Retinal pigment epithelial cell (primary cell): ENCODE measurements at places on chromosomes 7 and 10.

DNA sequence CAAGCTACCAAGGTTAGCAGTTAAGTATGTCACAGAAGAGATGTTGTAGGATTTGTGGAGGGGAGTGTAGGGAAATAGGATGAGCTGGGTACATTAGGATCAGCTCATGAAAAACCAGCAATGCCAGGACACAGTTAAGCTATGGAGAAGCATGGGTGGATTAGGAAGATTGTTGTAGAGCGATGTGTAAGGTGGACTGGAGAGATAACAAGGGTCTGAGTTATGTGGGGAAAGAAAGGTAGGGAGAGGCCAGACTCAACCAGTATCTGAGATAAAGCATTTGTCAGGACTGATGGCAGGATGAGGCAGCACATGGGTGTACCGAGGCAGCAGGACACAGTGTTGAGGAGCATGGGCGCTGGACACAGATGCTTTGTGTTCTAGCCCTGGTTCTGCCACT lies 85.4 kb upstream of the PRR15 start:
- DNase-seq, result no peak

DNA sequence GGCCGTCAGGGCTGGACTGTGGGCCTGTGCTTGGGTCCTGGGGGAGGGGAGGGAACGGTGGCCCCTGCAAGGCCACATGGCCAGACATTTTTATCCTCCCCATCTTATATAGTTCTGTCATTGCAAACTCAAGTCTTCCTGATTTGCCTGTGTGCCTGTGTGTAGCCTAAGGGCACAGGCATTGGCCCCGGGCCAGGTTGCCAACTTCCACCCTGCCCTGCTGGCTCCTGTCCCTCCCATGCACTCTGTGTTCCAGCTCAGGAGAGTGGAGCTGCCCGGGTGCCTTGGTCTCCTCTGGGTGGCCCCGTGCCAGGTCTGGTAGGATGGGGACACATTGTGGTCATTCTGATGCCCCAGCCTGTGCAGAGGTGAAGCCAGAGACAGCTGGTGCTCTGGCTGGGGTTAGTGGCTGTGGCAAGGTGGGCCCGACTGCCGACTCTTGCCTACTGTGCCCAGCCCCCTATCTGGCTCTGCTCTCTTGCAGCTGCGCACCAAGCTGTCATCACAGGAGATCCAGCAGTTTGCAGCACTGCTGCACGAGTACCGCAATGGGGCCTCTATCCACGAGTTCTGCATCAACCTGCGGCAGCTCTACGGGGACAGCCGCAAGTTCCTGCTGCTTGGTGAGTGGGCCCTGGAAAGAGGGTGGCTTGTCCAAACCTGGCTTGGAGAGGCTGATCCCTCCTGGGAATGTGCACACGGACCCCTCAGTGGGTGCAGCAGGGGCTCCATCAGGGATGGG lies 14.8 kb downstream of the NACAD start:
- DNase-seq, result no peak

DNA sequence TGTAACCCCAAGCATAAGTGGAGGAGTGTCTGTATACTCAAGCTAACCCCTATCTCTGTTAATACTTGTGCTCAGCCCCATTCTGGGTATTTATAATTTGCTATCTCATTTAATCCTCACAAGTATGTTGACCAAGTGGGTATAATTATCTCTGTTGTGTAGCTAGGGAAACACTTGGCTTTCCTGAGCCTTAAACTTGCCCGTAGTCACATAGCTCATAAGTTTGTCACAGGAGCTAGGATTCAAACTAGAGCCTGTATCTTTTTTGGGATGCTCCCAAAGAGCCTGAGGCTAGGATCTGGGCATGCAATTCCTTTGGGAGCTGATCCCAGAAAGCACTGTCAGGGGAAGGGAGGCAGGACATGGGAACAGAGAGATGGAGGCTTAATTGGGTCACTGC lies 377.4 kb downstream of the GALNT17 start:
- DNase-seq, result no peak

- DNase-seq, result peak; percentile 0
Observed at GRCh38 chr10:129853562-129853903, 110.5 kb downstream of the EBF3 start.

DNA sequence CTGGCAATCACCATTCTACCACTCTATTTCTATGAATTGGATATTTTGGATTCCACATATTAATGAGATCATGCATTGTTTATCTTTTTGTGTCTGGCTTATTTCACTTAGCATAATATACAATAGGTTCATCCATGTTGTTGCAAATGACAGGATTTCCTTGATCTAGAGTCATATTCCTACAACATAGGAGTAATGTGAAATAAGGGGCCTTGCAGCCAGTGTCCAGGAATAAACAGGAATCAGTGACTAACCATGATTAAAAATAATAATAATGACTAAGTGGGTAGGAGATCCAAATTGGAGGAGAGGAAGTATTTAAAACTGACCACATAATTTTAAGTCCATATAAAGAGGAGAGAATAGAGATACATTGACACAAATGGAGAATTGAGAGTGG lies 49.9 kb downstream of the SCIN start:
- no peak for DNase-seq

- no peak for DNase-seq
Observed at GRCh38 chr10:7179536-7179935, 231.3 kb downstream of the SFMBT2 start.

GRCh38 chr7:51198654-51199053 lies 118.0 kb downstream of the COBL start:
- no peak for DNase-seq

- no peak for DNase-seq
Observed at GRCh38 chr10:20502903-20503585, 394.1 kb downstream of the NEBL start.

DNA sequence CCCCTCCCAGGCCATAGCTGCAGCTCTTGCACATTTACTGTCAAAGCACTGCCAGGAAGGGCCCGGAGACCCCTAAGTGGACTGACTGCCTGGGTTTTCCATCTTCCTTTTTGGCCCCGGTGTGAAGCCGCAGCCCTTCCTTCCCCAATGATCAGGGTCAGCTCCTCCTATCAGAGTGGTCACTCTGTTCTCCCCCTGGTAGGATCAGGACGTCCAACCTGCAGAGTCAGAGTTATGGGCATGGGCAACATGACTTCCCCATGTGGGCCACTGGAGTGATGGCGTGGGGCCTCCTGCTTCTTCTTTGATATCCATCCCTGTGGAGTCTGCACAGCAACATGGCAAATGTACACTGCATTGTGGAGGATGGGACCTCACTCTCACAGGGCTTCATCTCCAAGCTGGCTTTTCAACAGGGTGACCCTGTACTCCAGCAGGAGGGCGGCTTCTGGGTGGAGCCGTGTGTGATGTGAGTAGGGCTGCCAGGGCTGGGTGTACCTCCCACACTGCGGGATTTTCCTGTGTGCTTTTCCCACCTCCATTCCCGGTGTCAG lies 6.4 kb upstream of the RAMP3 start:
- no peak for DNase-seq

GRCh38 chr7:75996476-75996875 lies 2.1 kb upstream of the TMEM120A start:
- DNase-seq, result no peak

DNA sequence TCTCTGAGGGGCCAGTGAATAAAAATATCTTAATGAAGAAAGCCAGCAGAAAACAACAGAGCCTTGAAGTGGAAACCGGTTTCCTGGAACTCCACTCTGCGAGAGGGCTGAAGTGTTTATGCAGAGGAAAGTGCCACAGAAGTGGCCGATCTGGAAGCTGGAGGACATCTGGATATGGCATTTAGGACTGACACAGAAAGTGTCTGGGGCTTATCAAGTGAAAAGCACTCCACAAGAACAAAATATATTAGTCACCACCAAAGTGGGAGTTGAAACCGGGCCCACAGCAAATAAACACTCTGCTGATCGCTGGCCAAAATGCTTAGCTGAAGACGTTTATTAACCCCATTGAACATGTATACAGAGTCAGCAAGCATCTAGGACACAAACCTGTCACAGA lies 7.8 kb downstream of the NOD1 start:
- no peak for DNase-seq
